ENCODE measurements at places on chromosomes 11 and 22.

DNA sequence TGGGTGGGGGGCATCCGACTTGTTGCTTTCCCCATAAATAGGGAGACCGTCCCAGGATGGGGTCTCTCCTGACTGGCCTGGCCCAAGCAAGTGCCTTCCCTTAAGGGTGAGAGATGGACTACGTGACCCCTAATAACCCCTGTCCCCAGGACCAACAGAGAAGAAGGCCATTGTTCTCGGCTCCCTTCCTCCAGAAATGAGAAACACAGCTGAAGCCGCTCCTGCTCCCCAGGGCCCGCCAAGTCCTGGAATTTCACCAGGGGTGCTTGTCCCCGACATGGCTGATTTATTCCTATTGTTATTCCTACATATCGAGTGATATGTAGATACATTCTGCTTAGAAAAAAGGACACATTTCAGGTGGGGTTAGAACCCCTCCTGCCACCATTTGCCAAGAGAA is 100.8 kb downstream of the TP53I11 start:
- no peak for DNase-seq

DNA sequence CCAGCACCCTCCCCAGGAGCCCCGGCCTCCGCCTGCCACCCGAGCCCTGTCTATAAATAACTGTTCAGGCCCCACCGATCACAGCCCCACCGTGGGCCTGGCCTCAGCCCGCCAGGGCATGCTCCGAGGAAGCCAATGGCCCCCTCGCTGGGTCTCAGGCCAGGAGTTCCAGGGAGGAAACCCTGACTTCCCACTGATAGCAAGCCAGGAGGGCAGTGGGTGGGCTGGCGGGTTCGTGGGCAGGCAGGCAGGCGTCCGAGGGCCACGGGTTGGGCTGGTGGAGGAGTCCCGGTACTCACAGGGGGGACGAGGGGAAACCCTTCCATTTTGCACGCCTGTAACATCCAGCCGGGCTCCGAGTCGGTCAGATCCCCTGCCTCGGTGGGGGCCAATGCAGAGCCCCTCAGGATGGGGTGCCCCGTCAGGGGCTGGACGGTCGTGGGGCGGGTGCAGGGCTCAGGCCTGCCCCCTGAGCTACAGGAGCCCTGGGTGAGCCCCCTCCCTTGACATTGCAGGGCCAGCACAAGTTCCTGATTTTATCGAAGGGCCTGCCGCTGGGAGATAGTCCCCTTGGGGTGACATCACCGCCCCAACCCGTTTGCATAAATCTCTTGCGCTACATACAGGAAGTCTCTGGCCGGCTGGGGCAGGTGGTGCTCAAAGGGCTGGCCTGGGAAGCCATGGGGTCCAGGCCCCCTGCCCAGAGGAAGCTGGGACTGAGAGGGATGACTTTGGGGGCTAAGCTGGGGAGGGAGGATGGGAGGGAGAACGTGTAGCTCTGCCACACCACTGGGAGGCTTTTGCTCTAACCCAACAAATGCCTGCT is at the start of gene SPI1:
TSS of gene SPI1 (minus strand) at position 538 of the 826 bp plus-strand sequence. CDS start at position 344, 194 bp downstream.
- no peak for DNase-seq

DNA sequence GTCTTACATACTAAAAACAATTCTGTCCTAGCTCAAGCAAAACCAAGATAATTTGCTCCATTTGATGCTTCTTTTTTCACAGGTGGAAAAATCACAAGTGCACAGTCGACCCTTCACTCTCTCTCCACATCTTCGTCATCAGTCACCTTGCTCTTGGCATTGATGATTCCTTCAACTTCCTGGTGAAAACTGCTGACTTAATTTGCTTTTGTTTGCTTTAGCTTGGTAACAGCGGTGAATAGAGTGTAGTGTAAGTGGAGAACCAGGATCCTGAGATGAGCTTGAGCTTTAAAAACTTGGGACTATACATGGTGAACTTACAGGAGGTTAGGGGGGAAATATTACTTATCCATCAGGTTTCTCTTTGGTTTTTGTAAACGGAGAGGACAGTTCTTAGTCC is 331.1 kb upstream of the ARHGAP42 start:
- no peak for DNase-seq

GRCh38 chr22:46023558-46023981 is 46.6 kb upstream of the WNT7B start:
- no peak for DNase-seq

DNA sequence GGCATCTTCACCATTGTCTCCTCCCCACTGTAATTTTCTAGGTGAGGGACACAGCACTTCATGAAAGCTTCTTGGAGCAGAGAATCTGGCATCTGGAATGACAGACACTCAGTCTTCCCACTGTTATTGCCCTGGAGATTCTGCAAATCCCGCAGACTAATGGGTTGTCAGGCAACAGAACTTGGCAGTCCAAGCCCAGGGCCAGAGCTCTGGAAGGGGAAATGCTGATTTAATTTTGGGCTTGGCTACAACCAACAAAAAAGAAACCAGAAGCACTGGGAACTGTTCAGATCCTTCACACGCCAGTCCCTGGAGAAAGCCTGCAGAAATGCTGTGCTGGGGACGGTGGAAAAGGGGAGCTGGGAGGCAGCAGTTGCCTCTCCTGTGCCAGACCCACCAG is 71.5 kb upstream of the BID start:
- no peak for DNase-seq

GRCh38 chr11:5967708-5968107 is 586 bp downstream of the OR56A5 start:
- DNase-seq = no peak

- no peak for DNase-seq
Observed at GRCh38 chr22:49751318-49751965, 76.2 kb downstream of the BRD1 start.

DNA sequence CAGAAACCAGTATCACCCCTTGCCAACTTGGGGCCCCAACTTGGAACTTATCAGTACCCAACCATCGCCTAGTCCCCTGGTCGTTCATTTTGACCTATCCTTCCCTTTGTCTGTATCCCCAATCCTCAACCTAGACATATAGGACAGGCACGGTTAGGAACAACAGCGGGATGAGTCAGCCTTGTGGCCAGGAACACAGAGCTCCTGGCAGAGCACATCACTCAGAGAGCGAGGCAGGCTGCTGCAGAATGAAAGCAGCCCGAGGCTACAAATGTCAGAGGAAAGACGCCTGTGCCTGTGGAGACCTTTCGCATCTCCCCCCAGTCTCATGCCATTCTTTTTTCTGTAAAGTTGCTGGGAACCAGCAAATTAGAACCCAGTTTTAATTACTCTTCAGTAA is 14.6 kb downstream of the DKK3 start:
- no peak for DNase-seq

DNA sequence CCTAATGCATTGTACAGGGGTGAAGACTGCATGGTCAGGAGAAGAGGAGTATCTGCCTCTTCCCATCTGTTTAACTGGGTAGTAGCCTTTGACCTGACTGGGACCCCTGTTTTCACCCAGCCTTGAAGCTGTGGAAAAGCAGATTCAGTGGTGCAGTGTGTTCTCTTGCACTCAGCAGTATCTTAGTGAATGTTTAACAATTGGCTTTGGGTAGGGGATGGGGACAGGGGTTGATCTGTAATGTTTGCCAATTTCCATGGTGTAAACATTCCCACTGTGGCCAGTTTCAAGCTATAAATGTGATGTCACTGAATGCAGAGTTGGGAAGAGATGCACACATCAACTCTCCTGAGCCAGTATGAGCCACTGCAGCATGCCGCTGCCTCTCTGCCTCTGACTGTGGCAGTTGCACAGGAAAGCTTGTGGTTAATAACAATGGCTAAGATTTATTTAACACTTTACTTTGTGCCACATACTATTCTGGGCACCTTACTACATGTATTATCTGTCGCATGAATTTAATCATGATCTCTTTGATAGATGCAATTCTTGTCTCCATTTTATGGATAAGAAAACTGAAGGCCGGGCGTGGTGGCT is 15.7 kb downstream of the FJX1 start:
- no peak for DNase-seq

GRCh38 chr11:117924631-117925170 is 4.5 kb downstream of the TMPRSS13 start:
- DNase-seq = no peak

DNA sequence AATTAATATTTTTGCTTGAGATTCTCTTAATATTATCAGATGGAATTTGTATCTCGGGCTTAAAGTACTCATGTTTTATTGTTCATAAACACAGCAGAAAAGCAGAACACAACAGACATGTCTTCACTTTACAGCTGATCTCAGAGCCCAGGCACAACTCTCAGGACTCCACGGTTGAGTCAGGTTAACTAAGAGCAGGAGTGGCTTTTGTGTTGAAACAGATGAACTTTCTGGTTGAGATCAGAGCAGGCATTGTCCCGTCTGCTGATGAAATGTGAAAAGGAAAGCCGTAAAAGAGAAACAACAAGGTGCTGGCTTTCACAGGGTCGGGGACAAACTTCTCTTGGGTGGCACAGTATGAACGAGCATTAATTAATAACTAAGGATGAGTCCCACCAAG is 49.0 kb downstream of the JHY start:
- DNase-seq = no peak

DNA sequence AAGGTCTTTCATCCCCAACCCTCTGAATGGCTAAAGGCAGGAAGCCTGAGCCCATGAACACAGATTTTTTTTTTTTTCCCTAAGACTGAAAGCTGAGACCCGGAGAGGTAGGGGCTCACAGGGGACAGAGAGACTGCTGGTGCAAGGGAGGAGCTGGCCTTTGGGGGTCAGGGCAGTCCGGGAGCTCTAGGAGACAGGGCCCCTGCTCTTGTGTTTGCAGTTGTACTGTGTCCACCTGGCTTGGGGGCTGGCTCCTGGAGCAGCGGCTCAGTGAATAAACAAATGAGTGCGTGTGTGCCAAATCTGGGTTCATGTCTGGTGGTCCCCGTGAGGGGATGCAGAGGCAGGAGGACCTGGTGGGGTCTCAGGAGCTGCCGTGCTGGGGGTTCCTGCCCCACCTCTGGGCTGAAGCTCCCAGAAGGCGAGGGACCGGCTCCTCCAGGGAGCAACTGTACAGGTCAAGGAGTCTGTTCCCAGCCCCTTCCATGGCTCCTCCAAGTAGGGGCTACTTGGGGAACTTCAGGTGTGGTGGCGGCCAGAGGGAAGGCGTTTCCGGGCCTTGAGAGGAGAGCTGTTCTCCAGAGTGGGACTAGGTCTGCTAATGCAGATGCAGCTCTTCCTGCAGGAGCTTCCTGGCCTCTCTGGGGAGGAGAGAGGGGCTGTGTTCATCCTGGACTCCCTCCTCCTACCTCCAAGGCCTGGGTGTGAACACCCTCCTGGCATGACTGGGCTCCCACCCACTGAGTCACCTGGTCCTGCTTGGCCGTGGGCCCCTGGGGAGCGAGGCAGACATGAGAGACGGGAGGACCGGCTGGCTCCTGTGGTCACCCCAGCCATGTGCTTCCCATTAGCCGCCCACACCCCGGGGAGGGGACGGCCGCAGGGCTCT is 57.6 kb downstream of the FBXO7 start:
- no peak for DNase-seq

DNA sequence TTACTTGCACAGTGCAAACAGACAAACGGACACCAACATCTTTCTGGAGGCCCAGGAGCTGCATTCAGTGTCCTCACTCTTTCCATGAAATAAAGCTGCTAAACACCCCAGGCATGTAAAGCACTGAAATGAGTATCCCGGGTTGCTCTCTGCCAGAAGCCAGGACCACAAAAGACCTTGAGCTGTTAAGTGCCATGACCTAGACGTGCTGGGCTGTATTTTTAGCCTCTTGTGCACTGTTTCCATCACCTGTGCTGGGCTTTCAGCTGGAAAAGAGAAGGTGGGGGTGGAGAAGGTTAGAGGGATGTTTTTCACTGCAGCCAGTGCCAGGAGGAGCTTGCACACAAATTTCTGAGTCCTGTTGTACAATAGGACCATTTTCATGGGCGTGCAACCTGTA is 3.4 kb upstream of the KREMEN1 start:
- no peak for DNase-seq
